ENCODE measurements at places on chromosomes 1 and 21.

DNA sequence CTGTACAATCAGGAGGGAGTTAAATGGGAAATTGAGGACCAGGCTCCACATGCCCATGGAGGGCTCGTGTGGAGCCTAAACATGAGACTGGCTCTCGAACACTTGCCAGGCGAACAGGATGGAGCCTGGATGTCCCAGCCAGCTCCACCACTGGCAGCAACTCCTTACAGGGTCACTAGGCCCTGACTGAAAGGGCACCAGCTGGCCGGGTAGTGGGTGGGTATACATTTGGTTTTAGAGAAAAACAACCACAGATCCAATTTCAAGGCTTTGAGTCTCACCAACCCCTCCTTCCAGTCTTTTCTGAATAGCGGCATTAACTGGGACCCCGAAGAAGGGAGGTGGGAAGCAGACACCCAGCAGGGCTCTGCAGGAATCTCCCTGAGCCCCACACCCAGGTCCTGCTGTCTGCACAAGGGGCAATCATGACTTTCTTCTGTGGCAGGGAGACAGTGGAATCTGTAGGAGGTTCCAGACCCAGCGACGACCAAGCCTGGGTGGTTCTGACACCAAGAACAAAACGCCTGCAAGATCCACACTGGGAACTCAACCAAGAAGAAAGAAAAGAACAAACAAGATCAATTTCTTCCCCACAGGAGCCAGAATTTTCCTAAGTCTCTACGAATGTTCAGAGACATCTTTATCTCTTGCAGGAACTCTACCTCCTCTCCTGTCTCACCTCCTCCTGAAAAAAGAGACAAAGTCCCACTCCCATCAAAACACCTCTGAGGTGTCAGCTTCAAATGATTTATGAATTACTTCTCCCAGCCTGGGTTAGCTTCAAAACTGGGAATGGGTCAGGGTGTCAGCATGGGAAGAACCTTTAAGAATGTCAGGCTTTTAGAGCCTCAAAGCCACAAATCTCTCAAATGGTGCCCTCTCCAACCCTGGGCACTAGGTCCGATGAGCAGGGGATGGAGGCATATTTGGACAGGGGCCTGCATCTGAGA is 26.5 kb upstream of the SRP9 start:
- DNase-seq, result no peak

DNA sequence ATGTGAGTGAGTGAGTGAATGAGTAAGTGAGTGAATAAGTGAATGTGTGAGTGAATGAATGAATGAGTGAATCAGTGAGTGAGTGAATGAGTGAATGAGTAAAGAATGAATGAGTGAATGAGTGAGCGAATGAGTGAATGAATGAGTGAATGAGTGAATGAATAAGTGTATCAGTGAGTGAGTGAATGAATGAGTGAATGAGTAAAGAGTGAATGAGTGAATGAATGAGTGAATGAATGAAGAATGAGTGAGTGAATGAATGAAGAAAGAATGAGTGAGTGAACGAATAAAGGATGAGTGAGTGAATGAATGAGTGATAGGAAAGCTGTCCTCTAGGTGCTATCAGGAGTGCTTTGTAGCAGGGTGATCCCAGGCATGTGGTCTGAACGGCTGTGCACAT is 35.7 kb downstream of the CFAP74 start:
- DNase-seq, result no peak

GRCh38 chr21:41426676-41427404 is 801 bp downstream of the MX1 start:
- no peak for DNase-seq

- DNase-seq, result no peak
These were observed 178.4 kb downstream of the GRIK3 start for GRCh38 chr1:36855699-36856494.

- no peak for DNase-seq
These were observed 8.5 kb upstream of the PRDM15 start for GRCh38 chr21:41887667-41888066.

DNA sequence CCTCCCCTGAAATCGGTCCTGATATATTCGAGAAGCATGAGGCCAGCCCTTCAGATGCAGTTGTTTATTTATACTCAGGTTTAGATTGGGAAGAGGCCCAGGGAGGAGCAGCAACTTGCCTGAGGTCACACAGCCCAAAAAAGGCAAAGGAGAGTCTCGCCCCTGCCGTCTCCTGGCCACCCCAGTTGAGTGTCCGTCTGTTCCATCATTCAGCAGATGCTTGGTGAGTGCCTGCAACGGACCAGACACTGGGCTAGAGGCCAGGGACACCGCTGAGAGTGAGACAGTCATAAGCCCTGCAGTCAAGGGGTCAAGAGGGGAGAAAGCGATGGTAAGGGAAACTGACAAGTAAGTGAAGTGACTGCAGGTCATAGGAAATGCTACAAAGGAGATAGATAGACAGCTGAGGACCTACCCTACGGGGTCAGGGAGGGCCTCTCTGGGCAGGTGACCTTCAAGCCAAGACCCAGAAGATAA is 15.4 kb upstream of the SELENON start:
- DNase-seq, result no peak

- no peak for DNase-seq
These were observed 51.7 kb downstream of the RPS6KA1 start for GRCh38 chr1:26581287-26581651.

- peak; percentile 84 for DNase-seq
These were observed at the start of gene FAAP20 for GRCh38 chr1:2194319-2194897. Gene FAAP20, minus strand, starts transcription at chr1:2194772. Its CDS starts 23 bp downstream, at chr1:2194749.

Data from CD4-positive, alpha-beta T cell treated with Interleukin-21 for 1 hour (primary cell).